ENCODE measurements at places on chromosomes 11 and 22.

GRCh38 chr22:26339755-26340154 is 89.3 kb upstream of the ASPHD2 start:
- DNase-seq, result no peak

GRCh38 chr11:120688163-120688562 is 176.6 kb downstream of the GRIK4 start:
- DNase-seq, result peak; percentile 8

DNA sequence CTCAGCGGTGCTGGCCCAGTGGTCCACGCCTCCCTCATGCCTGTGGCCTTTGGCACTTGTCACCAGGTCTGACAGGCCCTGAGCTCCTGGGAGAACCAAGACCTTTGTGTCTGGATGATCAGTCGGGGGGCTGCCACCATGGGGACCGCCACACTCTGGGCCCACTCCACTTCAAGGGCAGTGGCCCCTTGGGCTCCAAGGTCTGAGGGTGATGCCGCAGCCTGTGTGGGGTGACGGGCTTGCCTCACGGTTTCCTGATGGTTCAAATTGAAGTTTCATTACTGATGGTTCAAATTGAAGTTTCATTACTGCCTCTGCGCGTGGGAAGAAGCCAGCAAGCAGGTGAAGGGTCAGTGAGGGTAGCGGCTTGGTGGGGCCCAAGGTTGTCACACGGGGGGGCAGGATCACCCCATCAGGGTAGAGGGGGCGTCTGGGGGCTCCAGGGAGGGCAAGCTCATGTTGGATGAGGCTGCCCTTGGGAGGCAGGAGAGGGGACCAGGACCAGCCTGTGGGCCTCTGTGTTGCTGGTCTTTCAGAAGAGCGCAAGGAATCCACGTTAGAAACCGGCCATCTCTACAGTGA is 27.5 kb downstream of the TRMU start:
- no peak for DNase-seq

DNA sequence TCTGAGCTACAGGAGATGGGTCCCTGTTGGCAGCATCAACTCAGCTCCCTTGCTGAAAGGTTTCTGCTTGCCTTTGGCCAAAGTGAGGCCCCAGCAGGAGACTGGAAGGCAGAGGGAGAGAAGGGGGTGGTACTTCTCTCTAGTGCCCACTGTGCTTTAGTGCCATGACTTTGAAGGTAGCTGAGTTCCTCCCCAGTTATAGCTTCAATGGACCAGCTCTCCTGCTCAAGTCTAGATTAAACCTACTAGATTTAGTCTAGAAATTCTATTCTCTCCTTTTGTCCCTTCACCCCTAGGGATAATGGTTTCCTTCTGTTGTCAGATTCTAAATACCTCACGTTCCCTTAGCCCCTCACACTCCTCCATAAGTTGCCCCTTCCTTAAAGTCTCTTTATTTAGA is 119.2 kb downstream of the TIMP3 start:
- DNase-seq, result no peak

DNA sequence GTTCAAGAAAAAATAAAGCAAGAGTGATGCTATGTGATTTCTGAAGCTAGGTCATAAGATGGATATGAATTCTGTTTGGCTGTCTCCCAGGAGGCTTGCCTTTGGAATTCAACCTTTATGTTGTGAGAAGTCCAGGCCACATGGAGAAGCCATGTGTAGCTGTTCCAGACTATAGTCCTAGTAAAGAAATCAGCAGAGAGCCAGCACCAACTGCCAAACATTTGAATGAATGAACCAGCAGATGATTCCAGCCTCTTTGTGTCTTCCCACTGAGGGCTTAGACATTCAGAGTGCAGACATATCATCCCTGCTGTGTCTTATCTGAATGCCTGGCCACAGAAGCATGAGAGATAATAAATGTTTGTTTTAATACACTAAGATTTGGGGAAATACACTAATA is 1150.6 kb downstream of the DLG2 start:
- peak; percentile 12 for DNase-seq

- DNase-seq, result no peak
These were observed 143.2 kb downstream of the OPCML start for GRCh38 chr11:133388975-133389568.

- DNase-seq, result peak; percentile 51
These were observed 10.1 kb upstream of the PDGFB start for GRCh38 chr22:39254789-39255298.

- peak; percentile 1 for DNase-seq
These were observed 192.6 kb downstream of the CASP12 start for GRCh38 chr11:104705490-104706190.

DNA sequence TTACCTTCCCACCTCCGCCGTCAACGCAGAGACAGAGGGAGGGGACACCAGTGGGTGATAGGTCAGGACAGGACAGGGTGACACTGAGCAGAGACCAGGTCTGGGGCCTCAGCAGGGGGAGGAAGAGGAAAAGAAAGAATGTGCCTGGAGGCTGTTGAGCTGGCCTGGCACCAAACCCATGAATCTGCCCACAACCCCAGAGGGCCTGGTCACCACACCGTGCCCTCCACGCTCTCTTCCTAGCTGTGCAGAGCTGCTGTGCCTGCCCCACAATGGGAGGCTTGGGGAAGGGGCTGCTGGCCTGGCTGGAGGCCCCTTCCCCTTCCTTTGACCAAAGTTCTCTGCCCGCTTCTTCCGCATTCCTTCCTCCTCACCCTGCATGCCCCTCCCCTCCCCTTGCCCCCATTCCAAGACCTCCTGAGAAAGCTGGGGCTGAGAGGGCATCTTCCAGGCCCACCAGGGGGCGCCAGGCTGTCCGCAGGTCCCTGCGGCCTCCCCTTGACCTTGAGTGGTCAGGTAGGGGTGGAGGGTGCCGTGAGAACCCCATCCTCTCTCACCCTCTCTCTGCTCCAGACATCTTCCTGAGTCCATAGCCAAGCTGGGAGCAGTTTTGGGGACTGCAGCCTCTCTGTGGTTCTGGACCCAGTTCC is 11.0 kb upstream of the CACNA1I start:
- peak; percentile 13 for DNase-seq

DNA sequence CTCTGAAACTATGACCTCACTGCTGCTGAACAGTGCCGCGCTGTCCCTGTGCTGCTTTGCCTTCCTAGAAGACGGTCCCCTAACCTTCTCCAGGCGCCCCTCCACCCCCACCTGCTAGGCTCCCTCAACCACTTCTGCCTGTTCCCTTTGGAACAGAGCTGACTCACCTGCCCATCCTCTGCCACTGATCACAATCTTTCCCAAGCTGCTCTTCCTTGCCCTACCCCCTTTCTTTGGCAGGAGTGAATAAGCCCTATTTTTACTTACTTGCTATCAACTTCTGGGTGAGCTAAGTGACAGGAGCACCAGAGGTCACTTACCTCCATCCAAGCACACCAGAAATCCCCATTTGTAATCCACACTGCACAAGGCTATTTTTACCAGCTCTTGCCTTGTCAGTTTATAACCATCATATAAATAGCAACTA is 116.0 kb upstream of the BID start:
- no peak for DNase-seq

DNA sequence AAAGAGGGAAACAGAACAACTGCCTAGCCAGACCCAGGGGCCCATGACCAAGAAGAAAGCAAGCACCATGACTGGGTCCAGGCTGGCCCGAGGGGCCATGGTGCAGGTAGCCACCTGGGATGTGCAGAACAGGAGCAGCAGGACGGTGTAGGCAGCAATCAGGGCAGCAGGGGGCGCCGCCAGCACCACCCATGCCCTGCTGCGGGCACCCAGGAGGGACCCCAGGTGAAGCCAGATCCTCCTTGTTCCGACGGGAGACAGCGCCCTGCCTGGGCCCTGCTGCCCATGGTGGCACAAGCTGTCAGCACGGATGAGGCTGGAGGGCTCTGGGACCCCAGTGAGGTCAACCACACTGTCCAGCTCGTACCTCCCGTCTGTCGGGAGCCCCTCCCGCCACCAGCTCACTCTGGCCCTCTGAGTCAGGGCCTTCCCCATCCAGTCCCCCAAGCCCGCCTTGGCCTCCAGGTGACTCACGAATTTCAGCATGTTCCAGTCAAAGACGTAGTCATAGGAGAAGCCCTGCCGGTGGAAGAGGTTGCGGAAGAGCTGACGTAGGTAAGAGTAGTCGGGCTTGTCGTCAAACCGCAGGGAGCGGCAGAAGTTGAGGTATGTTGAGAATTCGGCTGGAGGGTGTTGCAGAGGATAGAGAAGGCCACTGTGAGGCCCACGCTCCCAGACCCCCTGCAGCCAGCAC is 18.8 kb downstream of the CSNK1E start:
- peak; percentile 60 for DNase-seq

DNA sequence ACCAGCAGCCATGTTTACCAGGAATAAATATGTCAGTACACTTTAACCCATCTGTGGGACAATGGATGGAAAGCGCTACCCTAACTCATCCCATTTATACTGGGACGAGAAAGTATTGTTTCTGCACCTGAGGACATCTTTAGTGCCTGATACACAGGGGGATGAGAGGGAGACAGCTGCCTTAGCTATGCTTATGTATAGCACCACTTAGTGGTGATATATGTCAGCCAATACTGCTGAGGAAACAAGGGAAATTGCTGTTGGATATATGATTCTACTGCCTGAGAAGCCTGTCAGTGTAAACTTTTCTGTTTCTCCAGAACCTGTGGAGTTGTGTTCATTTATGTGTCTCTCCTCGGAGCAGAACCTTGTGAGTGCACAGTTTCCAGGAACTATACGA is 13.3 kb upstream of the CEP295 start:
- peak; percentile 27 for DNase-seq

DNA sequence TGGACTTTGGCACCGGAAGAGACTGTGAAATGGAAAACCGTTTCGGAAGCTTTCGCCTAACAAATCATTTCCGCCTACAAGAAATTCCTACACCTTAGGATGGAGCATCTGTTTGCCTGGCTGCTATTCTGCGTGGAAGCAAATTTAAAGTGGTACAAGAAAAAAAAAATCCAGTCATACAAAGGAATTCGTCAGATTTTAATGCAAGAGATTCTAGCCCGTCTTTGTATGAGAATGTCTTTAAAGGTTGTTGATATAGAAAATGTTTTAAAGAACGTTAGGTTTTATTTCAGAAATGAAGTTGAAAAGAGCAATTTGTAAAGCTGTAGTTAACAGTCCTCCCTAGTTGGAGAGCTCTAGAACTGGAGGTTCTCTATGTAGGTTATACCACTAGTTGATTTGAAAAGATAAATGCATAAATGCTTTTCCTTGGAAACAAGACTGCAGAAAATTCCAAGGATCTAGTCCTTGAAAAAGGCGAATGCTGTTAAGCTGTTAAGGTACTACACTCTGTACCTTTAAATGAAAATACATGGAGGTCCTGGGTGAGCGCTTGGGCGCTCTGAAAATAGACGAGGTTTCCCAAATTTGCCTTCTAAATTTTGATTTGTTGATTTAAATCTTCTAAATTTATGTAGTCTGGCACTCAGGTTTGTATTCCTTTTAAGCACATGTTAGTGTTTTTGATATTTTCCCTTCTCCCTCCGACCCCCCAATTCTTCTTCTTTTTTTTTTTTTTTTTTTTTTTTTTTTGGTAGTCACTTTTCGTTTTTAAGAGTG is 2.4 kb downstream of the NCR3LG1 start:
- no peak for DNase-seq

DNA sequence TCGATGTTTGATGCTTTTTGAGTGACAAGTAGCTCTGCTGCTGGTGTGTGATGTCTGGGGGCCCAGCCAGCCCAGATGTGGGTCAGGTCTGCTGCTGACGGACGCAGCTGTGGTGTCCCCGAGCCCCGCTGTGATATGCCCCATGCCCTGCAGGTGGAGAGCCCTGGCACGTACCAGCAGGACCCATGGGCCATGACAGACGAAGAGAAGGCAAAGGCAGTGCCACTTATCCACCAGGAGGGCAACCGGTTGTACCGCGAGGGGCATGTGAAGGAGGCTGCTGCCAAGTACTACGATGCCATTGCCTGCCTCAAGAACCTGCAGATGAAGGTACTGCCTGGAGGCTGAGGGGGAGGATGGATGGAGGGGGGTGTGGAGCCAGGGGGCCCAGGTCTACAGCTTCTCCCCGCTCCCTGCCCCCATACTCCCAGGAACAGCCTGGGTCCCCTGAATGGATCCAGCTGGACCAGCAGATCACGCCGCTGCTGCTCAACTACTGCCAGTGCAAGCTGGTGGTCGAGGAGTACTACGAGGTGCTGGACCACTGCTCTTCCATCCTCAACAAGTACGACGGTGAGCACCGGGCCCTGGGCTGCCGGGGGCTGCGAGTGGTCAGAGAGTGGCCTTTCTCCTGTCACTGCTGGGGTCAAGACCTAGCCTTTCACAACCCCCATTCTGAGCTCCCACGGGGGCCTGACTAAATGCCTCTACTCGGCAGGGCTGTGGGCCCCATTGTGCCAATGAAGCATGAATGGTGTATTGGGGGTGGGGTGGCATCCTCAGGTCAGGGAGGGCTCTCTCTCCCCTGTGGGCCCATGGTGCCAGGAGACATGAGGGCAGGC is 7.3 kb downstream of the AIP start:
- no peak for DNase-seq

GRCh38 chr11:76962583-76963416 is 71.4 kb upstream of the B3GNT6 start:
- DNase-seq, result no peak

- DNase-seq, result no peak
These were observed 87.0 kb downstream of the CSNK2A3 start for GRCh38 chr11:11265994-11266606.

DNA sequence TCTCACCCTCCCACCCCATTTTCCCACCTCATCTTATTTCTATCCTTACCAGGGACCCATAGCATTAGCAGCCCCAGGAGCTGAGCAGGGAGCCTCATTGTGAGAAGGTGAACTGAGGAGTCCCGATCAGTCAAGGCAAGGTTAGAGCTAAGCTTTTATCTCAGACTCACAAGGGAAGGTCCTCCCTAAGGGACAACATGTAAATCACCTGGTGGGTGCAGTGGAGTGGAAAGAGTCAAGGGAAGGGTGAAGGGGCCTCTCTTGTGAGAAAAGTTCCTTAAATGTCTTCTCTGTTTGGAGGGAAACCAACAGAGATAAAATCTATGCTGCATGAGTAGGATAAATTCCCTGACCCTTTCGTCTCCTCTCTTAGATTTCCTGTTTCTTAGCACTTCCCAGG is 85.9 kb downstream of the GAB4 start:
- no peak for DNase-seq

DNA sequence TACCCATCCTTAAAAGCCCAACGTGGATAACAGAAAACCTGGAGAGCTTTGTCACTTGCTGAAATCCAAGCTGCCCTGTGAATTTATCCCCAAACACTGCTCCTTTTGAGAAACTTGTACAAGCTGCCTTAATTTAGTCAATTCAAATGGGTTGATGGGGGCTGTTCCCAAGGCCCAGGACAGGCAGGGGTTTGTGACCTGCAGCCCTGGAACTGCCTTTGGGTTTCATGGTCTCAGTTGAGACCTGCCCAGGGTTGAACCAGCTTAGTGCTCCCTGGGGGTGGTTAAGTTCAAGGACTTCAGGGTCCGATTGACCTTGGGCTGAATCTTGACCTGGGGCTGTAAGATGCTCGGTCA is 112.1 kb upstream of the OR4B1 start:
- no peak for DNase-seq
